ENCODE measurements at places on chromosomes 7 and 10.
A peak's percentile ranks its signal among the peaks of the same experiment; 100 is the strongest.

DNA sequence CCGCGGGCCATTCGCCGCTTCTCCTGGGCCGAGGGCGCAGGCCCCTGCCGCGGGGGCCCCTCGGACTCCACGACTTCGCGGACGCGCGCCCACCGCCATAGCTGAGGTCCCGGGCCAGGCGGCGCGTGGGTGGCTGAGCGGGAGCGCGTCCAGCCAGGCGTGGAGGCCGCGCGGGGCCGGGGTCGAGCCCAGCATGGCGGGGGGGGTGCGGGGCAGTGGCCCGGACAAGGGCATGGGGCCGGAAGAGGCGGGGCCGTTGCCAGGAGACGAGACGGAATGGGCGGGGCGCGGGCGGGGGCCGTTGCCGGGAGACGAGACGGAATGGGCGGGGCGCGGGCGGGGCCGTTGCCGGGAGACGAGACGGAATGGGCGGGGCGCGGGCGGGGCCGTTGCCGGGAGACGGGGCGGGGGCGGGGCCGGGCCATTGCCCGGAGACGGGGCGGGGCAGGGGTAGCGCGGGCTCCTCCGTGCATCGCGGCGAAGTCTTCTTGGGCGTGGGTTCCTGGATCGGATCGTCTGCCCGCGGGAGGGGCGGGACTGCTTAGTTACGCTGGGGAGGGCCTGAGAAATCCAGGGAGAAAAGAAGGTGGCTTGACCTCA lies 14.8 kb downstream of the ADAM8 start:
- DNase-seq = peak; percentile 53

- DNase-seq = peak; percentile 37
These were observed at the start of gene AEBP1 for GRCh38 chr7:44103923-44104859. Gene AEBP1 (plus strand): TSS chr7:44104345. CDS start chr7:44104666, 321 bp downstream.

DNA sequence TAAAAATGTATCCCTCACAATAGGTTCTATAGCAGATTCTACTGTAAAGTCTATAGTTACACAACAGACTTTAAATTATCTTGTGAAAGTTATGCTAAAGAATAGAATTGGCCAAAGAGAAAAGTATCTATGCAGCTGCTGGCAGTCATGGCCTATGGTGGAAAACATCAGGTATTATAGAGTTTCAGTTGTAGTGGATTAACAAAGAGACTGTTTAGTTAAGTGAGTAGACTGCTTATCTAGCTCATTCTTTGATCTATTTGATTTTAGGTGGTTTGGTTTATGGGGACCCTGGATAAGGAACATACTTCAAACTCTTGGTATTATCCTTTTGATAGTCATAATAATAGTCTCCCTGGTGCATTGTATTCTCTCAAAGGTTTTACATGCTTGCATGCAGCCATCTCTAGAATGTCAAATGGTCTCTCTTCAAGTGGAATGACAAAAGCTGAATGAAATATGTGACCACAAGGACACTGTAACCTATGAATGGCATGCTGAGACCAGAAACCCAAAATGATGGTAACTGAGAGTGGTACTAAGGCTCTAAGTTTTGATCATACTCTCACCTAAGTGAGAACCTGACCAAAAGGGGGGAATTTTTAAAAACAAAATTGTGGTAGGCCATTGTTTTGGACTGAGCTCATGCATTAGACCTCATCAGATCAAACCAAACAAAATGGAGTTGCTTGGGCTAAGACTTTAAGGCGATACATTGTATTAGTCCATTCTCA lies 54.9 kb upstream of the NAMPT start:
- DNase-seq = no peak

DNA sequence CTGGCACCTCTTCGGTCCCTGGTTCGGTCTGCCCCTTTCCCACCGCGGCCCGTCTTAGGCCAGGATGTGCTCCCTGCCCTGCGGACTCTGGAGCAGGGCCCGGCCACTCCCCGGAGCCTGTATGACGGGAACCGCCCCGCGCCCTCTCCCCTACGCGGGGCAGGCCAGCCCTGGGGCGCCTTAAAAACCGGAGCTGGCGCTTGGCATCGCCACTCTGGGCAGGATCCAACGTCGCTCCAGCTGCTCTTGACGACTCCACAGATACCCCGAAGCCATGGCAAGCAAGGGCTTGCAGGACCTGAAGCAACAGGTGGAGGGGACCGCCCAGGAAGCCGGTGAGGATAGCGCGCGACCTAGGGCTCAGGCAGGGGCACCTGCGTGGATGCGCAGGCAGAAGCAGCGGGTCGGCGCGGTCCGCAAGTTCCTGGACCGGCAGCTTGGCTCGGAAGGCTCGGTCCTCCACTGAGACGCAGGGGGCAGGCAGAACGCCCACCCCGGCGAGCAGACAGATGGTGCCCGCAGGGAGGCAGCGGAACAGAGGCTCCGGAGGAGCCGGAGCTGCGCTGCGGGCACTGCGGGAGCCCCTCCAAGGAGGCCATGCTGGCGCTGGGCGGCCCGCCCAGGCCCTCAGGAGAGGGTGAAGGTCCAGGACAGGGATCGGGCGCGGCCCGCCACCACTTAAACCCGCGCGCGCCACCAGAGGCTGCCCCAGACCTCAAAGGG lies at the start of gene ADIRF:
Gene ADIRF, plus strand, starts transcription at position 212 of the 723 bp plus-strand sequence. Its CDS starts 63 bp downstream, at position 275.
- no peak for DNase-seq

GRCh38 chr7:129771201-129771927 lies 159.8 kb downstream of the NRF1 start:
- no peak for DNase-seq

DNA sequence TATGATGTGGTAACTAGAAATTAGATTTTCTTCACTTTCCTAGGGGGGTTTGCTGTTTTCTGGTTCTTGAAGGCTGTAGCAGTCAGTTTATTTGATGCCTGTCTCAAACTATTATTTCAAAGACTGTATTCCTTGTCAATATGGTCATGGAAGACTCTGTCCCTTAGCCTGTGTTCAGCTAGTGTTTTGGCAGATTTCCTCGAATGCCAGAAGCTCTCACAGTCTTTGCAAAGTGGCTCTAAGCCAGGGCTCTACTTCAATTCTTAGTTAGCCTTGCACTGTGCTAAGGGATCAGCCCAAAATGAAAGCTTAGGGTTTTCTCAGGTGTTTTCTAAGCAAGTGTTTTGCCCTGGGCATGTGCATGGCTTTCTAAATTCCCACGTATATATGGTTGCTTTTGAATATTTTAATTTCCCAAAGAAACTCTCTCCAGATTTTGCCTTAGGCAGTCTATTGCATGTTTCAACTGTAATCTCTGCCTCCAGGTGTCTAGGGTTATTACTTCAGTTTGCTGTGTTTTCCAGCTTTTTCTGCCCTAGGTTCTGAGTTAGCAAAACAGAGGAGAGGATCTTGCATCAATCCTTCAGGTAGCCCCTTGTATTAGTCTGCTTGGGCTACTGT lies 7.2 kb upstream of the C1GALT1 start:
- DNase-seq = no peak

- DNase-seq = peak; percentile 36
These were observed 31.0 kb downstream of the PHYH start for GRCh38 chr10:13268841-13269240.

DNA sequence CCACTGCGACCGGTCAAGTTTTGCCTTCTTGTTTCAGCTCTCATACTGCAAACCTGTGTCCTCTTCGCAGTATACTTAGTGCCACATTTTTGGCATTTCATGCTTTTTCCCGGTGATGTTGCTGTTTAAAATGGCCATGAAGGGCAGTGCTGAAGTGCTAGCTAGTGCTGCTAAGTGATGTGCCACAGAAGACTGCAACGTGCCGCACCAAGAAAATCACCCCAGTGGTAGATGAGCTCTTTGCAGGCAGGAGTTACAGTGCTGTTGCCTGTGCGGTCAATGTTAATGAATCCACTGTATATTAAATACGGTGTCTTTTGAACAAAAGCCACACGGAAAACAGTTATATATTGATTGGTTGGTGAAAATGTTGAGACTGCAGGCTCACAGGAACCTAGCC lies 120.3 kb downstream of the ANLN start:
- no peak for DNase-seq

GRCh38 chr7:40921589-40922315 lies 781.1 kb downstream of the INHBA start:
- no peak for DNase-seq

GRCh38 chr10:112509558-112510291 lies 62.7 kb downstream of the VTI1A start:
- no peak for DNase-seq

DNA sequence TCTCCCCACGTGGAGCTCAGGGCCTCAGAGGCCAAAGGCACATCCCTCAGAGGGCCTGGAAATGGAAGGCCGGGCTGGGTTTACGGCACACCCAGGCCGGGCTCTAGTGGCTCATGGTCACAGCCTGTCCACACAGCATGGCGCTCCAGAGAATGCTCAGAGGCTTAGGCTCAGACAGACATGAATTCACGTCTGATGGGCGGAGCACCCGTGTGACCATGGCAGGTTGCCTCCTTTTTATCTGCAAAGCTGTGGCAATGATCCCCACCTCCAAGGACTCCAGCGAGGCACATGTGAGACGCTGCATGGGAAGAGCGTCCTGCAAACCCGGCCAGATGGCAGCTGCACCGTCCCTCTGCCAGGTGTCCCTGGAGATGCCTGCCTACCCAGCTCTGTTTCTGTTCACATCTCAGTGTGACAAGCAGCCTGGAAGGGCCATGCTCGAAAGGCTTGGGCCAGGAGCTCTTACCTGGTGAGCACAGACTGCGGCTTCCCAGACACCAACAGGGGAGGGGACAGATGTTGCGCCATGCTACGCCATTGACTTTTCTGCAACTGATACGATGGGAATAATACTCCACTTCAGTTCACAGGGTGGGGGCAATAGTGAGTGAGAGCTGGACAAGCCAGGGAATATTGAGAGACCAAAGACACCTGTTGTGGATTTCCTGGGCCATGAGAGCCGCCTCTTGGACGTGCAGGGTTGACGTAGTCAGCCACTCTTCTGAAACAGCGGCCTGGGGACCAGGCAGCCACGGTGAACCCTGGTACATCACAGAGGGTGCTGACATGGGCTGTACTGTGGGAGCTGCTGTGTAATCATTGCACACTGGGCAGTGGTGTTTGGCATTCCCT lies 34.4 kb upstream of the FAM20C start:
- no peak for DNase-seq

GRCh38 chr7:45564886-45565455 lies 9.2 kb upstream of the ADCY1 start:
- DNase-seq = no peak

- no peak for DNase-seq
These were observed 42.4 kb downstream of the COL17A1 start for GRCh38 chr10:104043185-104043830.

DNA sequence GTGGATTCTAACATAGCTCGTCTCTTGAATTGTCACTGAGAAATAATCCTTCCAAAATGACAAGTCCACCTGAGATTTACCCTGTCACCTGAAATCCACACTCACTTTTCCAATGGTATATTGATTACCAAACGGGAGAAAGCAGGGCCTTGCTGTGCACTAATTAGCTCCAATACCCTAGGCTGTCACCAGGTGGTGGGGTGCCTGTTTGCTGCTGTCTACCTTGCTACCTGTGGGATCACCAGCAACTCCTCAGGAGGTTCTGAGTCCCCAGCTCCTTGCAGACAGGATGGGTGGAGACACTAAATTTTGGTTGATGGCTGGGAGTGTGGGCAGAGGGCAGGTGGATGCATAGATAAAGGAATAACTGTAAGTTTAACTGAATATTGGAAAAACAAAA lies 237.2 kb upstream of the ZNF32 start:
- no peak for DNase-seq

DNA sequence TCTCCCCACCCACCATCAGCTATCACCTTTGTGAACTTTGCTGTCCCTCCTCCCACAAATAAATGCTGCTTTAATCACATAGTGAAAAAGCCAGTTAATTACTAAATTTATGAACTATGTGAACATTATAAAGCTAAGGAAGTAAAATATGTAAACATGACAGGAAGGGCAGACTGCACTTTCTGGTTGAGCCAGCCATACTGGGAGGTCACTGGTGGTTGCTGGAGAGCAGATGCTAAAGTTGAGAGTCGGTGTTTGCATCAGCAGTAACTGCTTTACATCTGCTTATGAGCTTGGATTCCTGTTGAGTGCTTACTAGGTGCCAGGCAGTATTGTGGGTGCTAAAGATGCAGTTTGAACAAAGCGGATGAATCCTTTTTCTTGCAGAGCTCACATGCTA lies 209.9 kb upstream of the FZD1 start:
- no peak for DNase-seq

DNA sequence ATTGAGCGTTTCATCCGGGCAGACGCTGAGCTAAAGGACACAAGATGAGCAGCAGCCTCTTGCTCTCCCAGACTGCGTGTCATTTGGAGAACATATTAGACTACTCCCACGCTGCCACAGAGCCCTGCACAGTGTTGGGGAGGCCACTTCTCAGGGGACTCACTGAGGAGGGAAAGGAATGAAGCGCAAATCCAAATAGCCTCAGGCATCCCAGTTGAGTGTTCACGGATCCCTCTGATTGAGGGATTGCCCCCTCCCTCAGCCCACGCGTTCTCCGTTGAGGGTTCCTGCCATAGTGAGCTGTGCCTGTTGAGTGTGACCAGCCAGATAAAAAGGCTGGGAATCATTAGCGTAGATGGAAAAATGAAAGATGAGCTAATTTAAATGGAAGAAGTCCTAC lies 563.4 kb downstream of the ACTR3B start:
- no peak for DNase-seq

DNA sequence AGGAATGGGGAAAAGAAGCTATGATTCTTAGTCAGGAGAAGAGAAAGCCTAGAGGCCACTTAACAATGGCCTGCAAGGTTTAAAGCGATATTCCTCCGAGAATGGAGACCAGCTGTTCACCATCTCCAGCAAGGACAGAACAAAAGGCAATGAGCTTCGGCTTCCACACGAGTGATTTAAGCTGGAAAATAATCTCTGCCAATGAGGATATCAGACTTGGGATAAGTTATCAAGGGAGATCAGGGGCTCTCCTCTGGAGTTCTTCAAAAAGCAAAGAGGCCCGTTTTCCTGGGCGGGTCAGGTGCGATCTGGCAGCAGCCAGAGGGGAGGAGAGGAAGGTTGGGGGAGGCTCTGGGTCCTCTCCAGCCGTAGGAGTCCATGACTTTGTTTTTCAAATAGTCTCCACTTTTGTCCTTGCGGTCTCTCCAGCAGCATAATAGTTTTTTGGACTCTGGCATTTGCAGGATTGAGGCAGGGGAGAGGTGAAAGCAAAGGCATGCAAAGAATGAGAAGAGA lies 211.3 kb downstream of the SKIDA1 start:
- DNase-seq = peak; percentile 68

DNA sequence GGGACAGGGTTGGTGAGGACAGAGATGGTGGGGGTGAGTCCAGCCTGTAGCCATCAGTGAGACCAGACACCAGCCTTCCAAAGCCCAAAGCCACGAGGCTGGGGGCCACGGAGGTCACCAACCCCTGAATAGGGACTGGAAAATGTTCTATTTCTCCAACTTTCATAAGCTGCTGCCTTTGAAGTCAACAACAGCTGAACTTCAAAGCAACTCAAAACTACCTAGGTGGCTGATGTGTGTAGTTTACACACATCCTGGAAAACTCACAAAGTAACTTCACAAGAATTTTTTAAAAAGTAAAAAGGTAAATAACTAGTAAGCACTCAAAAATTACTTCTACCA lies 88.8 kb downstream of the CHST15 start:
- no peak for DNase-seq

- no peak for DNase-seq
These were observed 21.8 kb downstream of the MRPL32 start for GRCh38 chr7:42953994-42954393.

DNA sequence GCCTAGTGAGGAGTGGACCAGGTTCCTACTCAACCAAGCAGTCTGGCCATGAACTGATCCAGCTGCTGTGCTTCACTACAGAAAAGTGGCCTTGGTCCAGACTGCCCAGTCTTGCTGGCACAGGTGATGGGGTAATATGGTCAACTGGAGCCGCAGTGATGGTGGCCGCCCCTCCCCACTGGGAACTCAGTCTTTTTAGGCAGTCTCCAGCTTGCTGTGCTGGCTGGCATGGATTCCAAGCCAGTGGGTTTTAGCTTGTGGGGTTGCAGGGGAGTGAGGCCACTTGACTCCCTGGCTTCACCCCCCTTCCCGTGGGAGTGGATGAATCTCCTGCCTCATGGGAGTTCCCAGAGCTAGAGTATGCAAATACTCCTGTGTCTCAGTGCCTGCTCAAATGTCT lies 52.7 kb upstream of the CDK6 start:
- no peak for DNase-seq
